ENCODE measurements at places on chromosomes 5 and 9.

DNA sequence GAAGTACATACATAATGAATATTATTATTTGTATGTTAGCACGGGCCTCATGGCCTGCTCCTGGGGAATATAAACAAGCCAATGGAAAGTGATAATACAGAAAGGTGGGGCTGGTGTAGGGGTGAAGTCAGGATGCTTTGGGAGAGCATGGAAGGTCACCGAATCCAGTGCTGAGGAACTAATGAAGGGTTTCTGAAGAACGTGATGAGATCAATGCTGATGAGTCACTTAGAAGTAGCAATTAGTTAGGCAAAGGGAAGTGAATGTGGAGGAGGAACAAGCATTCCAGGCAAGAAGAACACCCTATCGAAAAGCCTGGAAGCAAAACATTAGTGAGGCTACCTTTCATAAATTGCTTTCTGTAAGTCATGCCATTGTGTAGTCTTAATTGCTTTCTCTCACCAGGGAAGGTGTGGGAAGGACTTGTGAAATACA, 2.1 kb downstream of the ANXA1 start:
- DNase-seq: no peak

GRCh38 chr9:123679330-123679987, 250.5 kb downstream of the DENND1A start:
- peak; percentile 47 for DNase-seq

DNA sequence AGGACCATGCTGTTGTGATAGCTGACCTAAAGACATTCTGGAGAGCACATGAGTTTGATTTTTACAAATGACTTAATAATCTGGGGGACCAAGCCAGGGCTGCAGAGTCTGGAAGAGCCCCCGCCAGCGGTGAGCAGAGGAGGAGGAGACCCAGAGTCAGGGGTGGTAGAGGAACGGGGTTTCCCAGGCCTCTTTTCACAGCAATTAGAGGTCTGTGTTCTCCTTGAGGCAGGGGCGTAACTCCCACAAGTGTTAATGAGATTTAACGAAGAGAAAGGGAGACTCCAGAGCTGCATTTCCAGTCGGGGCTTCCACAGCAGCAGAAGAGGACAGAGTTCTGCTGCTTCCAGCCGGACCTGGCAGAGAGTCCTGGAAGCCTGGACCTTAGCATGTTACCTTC, 137.9 kb upstream of the SLC24A2 start:
- peak; percentile 33 for DNase-seq

DNA sequence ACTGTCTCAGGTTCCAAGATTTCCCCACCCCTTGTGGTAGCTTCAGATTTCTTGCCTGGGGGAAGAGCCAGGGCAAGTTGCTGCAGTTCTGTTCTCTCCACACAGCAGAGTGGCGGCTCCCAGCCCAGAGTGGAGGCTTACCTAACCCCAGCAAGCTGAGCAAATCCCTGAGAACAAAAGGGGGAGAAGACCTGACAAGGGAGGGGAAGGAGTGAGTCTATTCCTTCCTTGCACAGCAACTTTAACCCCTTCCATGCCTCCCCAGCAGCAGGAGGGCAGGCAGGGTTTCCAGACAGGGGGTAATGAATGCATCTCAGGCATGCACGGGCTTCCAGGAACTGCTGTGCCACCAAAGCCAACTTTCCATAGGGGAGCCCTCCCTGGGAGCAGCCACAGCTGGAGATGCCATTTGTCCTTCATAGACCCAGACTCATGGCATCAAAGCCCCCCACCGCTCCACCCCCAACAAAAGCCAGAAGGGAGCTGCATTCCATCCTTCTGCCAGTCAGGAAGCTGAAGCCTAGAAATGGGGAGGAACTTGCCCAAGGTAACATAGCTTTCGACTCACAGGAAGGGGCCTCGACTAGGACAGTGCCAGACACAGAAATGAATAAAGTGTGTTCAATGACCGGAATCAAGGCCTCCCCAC, 28.8 kb upstream of the FAT2 start:
- no peak for DNase-seq

GRCh38 chr5:113115061-113115460, 138.5 kb downstream of the DCP2 start:
- DNase-seq: no peak

- DNase-seq: no peak
Observed at GRCh38 chr9:85703398-85703797, 38.4 kb downstream of the AGTPBP1 start.

- DNase-seq: no peak
Observed at GRCh38 chr9:98931600-98932389, 11.9 kb upstream of the COL15A1 start.

- DNase-seq: no peak
Observed at GRCh38 chr9:87034841-87035240, 87.5 kb upstream of the GAS1 start.

All from NCI-H774 (cell line).